Naive thymus-derived CD4-positive, alpha-beta T cell (primary cell): ENCODE measurements at places on chromosomes 5 and 9. TPM values are rescaled to one million over a fixed set of nuclear protein-coding genes. Genes with fewer than 3 reads are reported as not detected.

Gene PIP5K1B
- 0.49 TPM for total RNA-seq

- peaks cover 18% of the 10 kb centered on the region for H3K4me1 ChIP-seq
- no peaks in the 10 kb centered on the region for H3K27me3 ChIP-seq
- DNase-seq: no peak
- peaks cover 4% of the 10 kb centered on the region for H3K36me3 ChIP-seq
- H3K4me3 ChIP-seq: no peak overlapping the region
Measured at GRCh38 chr9:112747094-112747493, 3.5 kb upstream of the SNX30 start.

Gene NTNG2
- 6.0 and 6.7 TPM in 2 replicates for total RNA-seq

- DNase-seq: no peak
- no peaks in the 10 kb centered on the region for H3K4me1 ChIP-seq
- no peak overlapping the region for H3K27ac ChIP-seq
- H3K27me3 ChIP-seq: no peaks in the 10 kb centered on the region
Measured at GRCh38 chr9:126357074-126357473, 30.4 kb downstream of the MVB12B start.

DNA sequence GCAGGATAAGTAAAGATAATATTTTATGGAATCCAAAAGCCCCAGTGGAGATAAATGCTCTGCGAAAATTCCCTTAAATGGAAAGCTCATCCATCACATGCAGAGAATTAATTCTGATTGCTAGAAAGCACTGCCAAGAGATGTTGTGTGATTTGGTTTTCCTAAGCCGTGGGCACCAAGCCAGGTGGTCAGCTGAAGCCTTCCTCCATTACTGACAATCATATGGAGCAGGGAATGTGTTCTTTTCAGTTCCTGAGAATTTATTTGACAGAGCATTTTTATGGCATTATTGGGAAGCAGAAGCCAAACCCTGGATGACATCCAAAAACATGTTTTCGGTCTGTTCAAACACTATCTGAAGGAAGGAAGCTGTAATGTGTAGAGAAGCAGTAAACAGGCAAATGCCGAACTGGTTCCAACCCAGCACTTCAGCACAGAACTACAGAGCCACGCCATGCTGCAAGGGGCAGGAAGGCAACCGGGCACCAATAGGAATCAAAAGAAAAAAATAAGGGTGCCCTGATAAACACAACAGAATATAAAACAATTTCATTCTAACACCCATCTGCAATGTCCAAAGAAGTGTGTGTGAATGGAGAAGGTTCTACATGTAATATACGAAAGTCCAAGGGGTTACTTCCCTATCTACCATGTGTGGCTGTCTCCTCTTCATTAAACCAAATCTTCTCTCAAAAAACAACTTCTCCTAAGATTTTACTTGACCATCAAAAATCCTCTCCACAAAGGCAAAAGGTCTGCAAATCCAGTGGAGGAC lies 12.3 kb downstream of the ARSB start:
- H3K27me3 ChIP-seq: no peaks in the 10 kb centered on the region
- H3K4me1 ChIP-seq: no peaks in the 10 kb centered on the region
- no peak for DNase-seq
- H3K36me3 ChIP-seq: no peaks in the 10 kb centered on the region

DNA sequence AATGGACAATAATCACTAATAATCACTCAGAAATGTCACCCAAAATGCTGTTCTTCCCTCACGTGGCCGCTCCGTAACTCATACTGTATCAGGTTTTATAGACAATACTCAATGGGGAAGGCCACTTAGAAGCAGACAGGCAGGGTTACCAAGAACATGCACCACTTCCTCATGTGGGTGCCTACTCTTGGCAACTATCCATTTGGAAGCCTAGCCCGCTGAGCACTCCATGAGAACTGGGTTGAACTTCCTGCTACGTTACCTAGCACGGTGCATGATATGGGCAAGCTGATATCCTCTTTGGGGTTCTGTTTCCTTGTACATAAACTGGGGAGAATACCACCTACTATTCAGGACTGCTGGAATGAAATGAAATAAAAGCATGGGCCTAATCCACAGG lies 14.3 kb downstream of the DAP start:
- H3K4me1 ChIP-seq: no peaks in the 10 kb centered on the region
- H3K27me3 ChIP-seq: no peaks in the 10 kb centered on the region
- no peak overlapping the region for H3K27ac ChIP-seq
- no peak overlapping the region for H3K4me3 ChIP-seq
- no peak for DNase-seq

DNA sequence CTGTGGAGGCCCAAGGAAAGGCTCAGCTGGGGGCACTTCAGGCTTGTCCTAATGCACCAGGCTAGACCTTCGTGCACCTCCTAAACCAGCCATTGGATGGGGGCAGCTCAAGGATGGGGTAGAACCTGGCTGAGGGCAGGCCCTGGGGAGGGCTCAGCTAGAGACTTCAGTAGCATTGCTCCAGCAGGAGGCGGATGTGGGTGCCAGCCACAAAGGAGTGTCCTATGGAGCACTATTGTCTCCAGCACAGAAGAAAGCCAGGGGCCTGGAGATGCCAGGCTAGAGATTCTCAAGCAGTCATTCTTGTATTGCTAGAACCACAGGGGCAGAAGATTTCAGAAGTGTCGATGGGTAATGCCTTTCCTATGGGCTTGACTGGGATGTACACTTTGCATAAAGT lies 131.8 kb downstream of the SYK start:
- no peak for DNase-seq
- H3K27ac ChIP-seq: no peak overlapping the region
- H3K4me1 ChIP-seq: no peaks in the 10 kb centered on the region
- H3K4me3 ChIP-seq: no peak overlapping the region
- H3K36me3 ChIP-seq: no peaks in the 10 kb centered on the region

Gene FABP6
- not detected for total RNA-seq

DNA sequence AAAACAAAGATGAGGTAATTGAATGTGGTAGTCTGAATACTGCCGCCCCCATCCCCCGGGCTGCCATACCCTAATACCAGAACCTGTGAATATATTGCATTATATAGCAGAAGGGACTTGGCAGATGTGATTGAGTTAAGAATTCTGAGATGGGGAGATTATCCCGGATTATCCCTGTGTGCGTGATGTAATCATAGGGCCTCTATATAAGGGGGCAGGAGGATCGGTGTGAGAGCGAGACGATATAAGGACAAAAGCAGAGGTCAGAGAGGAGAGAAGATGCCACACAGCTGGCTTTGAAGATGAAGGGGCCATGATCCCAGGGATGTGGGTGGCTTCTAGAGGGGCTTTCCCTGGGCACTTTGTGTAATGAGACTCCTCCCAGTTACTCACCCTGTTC lies 101.7 kb upstream of the TLE1 start:
- H3K27me3 ChIP-seq: no peaks in the 10 kb centered on the region
- no peak overlapping the region for H3K27ac ChIP-seq
- no peak overlapping the region for H3K4me3 ChIP-seq
- no peaks in the 10 kb centered on the region for H3K4me1 ChIP-seq
- no peaks in the 10 kb centered on the region for H3K36me3 ChIP-seq

DNA sequence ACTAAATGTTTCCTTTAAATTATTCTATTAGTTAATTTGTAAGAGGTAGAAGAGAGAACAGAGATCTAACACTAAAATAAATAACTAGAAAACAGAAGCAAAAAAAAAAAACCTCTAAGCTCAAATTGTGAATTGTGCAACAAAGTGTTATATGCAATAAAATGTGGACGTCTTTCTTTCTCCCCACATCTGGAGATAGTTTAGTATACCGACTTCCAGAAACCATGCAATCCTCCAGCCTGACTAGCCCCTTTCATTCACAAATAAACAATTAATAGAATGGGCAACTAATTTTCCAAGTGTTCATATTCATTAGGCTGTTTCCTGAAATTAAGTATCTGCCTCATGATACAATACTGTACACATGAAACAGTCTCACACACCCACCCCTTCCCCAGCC lies 258.5 kb downstream of the BNC2 start:
- H3K4me3 ChIP-seq: no peak overlapping the region
- H3K4me1 ChIP-seq: no peaks in the 10 kb centered on the region

GRCh38 chr9:13590996-13591395 lies 311.5 kb upstream of the MPDZ start:
- H3K27ac ChIP-seq: no peak overlapping the region
- H3K4me3 ChIP-seq: no peak overlapping the region
- no peak for DNase-seq
- no peaks in the 10 kb centered on the region for H3K4me1 ChIP-seq
- no peaks in the 10 kb centered on the region for H3K36me3 ChIP-seq

- no peak overlapping the region for H3K27ac ChIP-seq
- no peak overlapping the region for H3K4me3 ChIP-seq
- peaks cover 21% of the 10 kb centered on the region for H3K4me1 ChIP-seq
- peaks cover 19% of the 10 kb centered on the region for H3K27me3 ChIP-seq
- DNase-seq: no peak
Measured at GRCh38 chr5:124650147-124650561, 96.3 kb downstream of the ZNF608 start.

GRCh38 chr5:53478411-53479044 lies 1.9 kb upstream of the FST start:
- DNase-seq: no peak
- H3K27ac ChIP-seq: no peak overlapping the region
- H3K4me3 ChIP-seq: no peak overlapping the region
- H3K4me1 ChIP-seq: peaks cover 11% of the 10 kb centered on the region

Gene FOXD4
- 0.22 TPM in 1 of 2 replicates, not detected in the other for total RNA-seq

- DNase-seq: no peak
- H3K4me3 ChIP-seq: no peak overlapping the region
- H3K27me3 ChIP-seq: no peaks in the 10 kb centered on the region
- H3K27ac ChIP-seq: no peak overlapping the region
- no peaks in the 10 kb centered on the region for H3K36me3 ChIP-seq
Measured at GRCh38 chr5:72721844-72722243, 94.6 kb upstream of the TNPO1 start.

GRCh38 chr9:34154057-34154456 lies 24.8 kb upstream of the UBAP1 start:
- no peak overlapping the region for H3K4me3 ChIP-seq
- no peaks in the 10 kb centered on the region for H3K27me3 ChIP-seq
- no peak for DNase-seq
- H3K4me1 ChIP-seq: no peaks in the 10 kb centered on the region

DNA sequence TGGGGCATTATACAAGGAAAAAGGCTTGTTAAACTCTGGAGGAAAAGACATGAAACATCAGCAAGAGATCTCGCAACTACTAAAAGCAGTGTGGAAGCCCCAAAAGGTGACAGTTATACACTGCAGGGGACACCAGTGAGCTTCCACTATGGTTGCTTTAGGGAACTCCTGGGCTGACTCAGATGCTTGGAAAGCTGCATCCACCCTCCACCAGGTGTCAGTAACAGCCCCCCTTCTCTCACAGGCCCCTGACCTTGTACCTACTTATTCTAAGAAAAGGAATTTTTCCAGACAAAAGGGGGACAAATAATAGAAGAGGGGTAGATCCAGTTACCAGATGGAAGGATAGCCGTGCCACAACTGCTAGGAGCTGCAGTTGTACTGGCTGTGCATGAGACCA lies 154.4 kb upstream of the COX7C start:
- DNase-seq: no peak
- H3K4me3 ChIP-seq: no peak overlapping the region

DNA sequence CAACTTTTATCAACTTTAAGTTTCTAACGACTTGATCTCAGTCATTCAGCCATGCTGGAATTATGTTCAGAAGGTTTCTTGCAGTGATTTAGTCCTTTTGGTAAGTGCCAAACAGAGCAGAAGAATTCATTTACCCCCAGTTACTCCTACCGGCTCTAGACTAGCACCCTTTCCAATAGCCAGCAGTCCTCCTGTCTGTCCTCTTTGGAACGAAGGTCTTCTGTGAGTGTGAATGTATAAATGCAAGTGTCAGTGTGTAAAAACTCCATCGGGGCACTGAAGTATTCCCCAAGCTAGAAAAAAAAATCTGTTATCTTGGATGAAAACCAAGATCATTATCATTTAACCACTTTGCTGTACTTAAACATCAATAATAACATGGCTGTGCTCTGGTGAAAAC lies 64.4 kb downstream of the GLIS3 start:
- H3K36me3 ChIP-seq: no peaks in the 10 kb centered on the region
- no peaks in the 10 kb centered on the region for H3K27me3 ChIP-seq
- H3K4me1 ChIP-seq: peaks cover 9% of the 10 kb centered on the region
- no peak for DNase-seq
- no peak overlapping the region for H3K27ac ChIP-seq

Gene INSL6
- total RNA-seq: not detected

DNA sequence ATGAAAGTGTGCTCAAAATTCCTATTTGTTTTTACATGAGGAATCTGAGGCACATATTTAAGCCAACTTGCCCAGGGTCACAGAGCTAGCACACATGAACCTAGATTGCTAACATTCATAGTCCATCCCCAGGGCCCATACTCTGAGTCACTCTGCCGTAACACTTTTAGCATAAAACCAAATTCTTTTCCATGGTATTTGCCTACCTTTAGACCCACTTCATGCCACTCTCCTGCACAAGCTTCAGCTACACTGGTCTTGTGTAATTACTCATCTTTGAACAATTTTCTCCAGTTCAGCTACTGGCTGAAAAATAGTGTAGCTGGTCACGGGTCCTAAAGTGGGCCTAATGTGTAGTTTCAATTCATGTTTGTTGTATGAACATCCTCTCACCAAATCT lies 200.7 kb downstream of the SLC12A2 start:
- H3K27ac ChIP-seq: no peak overlapping the region
- H3K36me3 ChIP-seq: no peaks in the 10 kb centered on the region
- H3K4me1 ChIP-seq: no peaks in the 10 kb centered on the region
- DNase-seq: no peak
- no peak overlapping the region for H3K4me3 ChIP-seq

Gene ABLIM3
- 0.08 TPM for total RNA-seq

- H3K4me1 ChIP-seq: peaks cover 5% of the 10 kb centered on the region
- peak overlapping the region; percentile 84 for H3K27ac ChIP-seq
- no peaks in the 10 kb centered on the region for H3K27me3 ChIP-seq
- H3K4me3 ChIP-seq: peak overlapping the region; percentile 86
- no peak for DNase-seq
Measured at GRCh38 chr5:119453040-119453373, 710 bp downstream of the HSD17B4 start.

- no peak overlapping the region for H3K4me3 ChIP-seq
- no peaks in the 10 kb centered on the region for H3K36me3 ChIP-seq
- H3K27ac ChIP-seq: no peak overlapping the region
- no peak for DNase-seq
- H3K4me1 ChIP-seq: no peaks in the 10 kb centered on the region
Measured at GRCh38 chr9:110842169-110842568, 173.6 kb downstream of the MUSK start.

Gene SPATA31C1
- total RNA-seq: not detected

GRCh38 chr9:6915635-6916034 lies 157.9 kb downstream of the KDM4C start:
- H3K4me3 ChIP-seq: no peak overlapping the region
- DNase-seq: no peak
- no peaks in the 10 kb centered on the region for H3K4me1 ChIP-seq
- no peak overlapping the region for H3K27ac ChIP-seq
- no peaks in the 10 kb centered on the region for H3K27me3 ChIP-seq
- H3K36me3 ChIP-seq: no peaks in the 10 kb centered on the region

DNA sequence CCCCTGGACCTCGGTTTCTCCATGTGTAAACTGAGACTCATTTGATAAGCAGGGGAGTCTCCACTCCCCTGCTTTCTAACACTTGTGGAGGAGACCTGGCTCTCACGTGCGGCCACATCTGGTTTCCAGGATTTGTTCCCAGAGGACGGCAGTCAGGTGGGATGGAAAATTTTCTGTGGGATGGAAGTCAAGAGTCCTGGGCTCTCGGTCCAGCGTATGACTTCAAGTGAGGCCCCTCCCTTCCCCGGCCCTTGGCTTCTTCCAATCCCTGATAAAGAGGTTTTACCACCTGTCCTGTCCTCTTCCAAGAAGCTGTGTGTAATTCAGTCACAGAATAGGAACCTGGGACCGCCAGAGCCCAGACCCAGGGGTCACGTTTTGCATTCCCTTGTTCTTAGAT lies 35.0 kb downstream of the TMOD1 start:
- H3K27me3 ChIP-seq: no peaks in the 10 kb centered on the region
- no peaks in the 10 kb centered on the region for H3K36me3 ChIP-seq
- H3K27ac ChIP-seq: no peak overlapping the region
- H3K4me1 ChIP-seq: no peaks in the 10 kb centered on the region
- H3K4me3 ChIP-seq: no peak overlapping the region
- DNase-seq: no peak
